Stimulated activated CD8-positive, alpha-beta memory T cell treated with anti-CD3 and anti-CD28 coated beads, Interleukin-15, amount 100 ng/mL, for 24 hours (primary cell): ENCODE measurements at places on chromosomes 2 and 18.

- DNase-seq = no peak
These were observed 33.6 kb downstream of the HJURP start for GRCh38 chr2:233820774-233821105.

DNA sequence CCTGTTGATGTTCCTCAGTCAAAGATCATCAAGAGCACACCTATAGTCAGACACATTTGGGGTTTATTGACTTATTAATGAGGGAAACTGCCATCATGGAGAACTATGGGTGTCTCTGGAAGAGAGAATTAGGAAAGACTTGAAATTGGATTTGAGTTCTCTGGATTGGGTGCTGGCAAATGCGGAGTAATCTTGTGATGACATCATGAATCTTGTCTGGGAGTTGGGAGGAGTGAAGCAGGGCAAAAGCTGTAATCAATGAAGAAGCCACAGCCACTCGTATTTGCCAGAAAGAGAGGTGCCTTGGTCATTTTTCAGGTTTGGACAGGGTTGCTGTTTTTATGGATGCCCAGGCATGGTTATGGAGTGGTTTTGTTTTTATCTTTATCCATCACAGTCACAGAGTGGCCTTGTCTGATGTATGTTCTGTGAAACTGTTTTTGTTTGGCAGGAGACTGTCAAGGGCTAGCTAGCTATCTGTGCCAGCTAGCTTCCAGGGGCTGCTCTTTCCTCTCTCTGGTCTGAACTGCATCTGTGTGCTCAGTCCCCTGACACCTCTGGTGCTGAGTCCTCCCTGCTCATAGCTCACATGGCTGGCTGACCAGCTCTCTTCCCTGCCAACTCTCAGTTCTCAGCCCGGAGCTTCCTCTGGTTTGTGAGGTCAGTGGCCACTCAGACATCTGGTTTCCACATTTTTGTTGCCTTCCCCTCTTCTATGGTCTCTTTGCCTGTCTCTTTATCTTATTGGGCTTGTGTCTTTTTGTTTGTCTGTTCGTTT is 193.4 kb upstream of the RMP24 start:
- no peak for DNase-seq

GRCh38 chr2:8159211-8159965 is 522.5 kb upstream of the ID2 start:
- no peak for DNase-seq

DNA sequence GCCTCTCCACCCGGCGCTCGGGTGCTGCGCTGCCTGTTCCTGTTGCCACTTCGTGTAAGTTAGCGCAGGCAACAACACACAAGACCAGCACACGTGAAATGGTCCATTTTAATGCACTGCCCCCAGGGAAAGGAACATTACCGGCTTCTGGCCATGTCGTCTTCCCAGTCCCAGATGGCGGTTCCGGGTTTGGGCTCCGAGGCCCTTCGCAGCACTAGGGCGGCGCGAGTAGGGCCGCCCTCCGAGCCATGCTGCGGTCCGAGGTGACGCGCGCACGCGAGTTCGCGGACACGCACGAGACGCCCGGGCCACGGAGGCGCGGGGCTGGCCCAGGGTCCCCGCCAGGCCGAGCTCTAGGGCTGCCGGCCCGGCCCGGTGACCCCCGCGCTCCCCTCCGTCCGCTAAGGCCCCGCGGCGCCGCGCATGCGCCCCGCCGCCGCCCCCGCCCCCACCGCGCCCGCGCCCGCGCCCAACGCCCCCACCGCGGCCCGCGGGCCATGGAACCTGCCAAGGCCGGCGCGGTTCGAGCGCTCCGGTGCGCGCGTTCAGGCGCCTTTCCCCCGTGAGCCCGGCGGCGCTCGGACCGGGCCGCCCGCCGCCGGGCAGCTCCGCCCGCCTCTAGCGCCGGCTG is 367 bp upstream of the ZNF236 start:
- peak; percentile 48 for DNase-seq

GRCh38 chr2:20617892-20618467 is 32.9 kb downstream of the HS1BP3 start:
- DNase-seq = no peak

GRCh38 chr18:47143899-47144485 is 6.3 kb downstream of the HDHD2 start:
- no peak for DNase-seq

- no peak for DNase-seq
These were observed 5.6 kb downstream of the TXNL4A start for GRCh38 chr18:79982736-79983135.

- DNase-seq = no peak
These were observed 95.0 kb upstream of the HDAC4 start for GRCh38 chr2:239495791-239496233.

DNA sequence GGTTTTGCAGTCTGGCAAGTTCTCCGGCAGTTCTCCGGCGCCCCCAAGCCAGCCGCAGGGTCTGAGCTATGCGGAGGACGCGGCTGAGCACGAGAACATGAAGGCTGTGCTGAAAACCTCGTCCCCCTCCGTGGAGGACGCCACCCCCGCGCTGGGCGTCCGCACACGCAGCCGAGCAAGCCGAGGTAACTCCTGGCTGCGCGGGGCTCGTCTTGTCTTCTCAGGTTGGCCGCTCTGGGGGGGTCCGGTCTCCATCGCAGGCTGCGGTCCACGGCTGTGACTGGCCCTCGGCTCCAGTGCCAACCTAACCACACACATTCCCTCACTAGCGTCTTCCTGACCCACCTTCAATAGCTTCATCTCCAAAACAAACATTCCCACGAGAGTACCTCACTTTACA is 68.2 kb downstream of the TPGS2 start:
- no peak for DNase-seq

- DNase-seq = no peak
These were observed 103.1 kb downstream of the MCFD2 start for GRCh38 chr2:46812361-46813019.

GRCh38 chr2:45960057-45960863 is 308.8 kb downstream of the PRKCE start:
- DNase-seq = no peak

- no peak for DNase-seq
These were observed 4.1 kb upstream of the SLC39A10 start for GRCh38 chr2:195652911-195653310.
